Fibroblast of pulmonary artery (primary cell): ENCODE measurements at places on chromosomes 7 and 10.

DNA sequence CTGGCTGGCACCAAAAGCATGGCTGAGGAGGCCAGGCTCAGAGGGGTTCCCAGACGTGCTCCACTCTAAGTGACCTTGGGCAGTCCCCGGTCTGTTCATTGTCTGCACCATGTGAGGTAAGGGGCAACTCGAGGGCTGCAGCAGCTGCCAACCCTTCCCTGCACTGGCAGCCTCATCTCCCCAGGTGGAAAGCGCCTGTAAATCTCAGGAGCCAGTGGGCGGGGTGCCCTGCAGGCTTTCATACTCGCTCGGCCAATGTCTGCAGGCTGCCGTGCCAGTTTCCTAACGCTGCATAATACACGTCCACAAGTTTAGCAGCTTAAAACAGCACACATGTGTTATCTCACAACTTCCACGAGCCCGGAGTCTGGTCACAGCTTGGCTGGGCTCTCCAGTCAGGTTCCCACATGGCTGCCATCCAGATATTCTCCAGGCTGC, 12.6 kb upstream of the GDF10 start:
- no peak for DNase-seq

DNA sequence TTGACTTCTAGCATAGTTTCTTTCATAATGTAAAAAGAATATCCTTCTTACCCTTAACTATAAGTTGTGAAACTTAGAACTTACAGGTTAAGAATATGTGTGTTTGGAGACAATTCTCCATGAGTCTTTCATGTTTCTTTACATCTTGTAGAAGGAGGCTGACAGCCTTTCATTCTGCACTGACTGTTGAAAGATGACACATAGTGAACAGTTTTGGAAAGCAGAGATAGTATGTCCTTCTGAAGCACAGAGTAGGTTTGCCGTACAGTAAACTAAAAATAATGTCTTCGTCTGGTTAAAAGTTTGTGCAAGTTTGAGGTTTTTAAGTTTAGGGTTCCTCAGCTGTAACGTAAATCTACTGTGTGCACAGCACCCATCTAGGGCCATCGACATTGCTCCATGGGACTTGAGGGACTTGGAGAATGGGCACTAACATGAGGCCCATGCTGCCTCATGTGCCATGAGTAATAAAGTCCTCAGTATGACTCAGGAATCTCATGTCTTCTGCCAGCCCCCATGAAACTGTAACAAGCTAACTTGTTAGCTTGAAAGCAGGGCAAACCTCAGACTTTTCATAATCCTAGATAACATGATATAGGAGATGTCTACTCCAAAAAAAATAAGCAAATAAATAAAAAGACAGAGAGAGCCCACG, 24.5 kb upstream of the ELAPOR2 start:
- no peak for DNase-seq

DNA sequence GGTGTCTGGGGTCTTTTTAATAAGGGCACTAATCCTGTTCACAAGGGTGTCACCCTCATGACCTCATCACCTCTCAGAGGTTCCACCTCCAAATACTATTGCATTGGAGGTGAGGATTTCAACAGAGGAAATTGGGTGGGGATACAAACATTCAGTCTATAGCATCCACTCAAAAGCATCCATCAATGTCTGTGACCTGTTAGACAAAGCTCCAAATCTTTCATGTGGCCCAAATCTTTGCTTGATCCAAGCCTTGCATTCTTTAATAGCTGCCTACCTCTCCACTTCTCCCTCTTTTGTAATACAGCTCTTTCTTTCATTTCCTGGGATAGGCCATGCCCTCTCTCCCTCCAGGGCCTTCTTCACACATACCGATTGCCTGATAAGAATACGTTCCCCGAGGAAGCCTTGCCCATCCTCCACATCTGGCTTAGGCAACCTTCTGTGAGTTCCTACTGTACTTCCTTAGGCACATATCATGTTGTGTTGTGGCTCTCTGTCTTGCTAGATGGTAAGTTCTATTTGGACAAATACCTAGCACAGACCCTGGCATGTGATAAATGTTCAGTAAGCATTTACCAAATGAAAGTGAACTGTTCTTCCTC, 66.1 kb downstream of the CREM start:
- DNase-seq, result peak; percentile 48

DNA sequence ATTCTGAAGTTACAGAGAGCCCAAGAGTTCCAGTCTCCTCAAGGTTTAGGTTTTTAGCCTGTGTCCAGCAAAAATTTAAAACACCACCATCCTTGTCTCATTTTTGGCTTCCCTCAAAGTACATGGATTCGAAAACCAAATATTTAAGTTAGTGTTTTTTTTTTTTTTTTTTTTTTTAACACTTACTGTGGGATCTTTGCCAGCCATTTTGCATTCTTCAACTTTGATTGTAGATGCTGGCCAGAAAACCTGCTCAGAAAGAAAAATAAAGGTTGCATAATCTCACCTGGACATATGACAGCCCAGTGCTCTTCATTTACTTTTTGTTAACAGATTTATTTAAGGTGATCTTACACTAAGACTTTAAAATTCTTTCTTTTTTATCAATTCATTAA, 91.6 kb downstream of the SEMA3C start:
- peak; percentile 50 for DNase-seq

DNA sequence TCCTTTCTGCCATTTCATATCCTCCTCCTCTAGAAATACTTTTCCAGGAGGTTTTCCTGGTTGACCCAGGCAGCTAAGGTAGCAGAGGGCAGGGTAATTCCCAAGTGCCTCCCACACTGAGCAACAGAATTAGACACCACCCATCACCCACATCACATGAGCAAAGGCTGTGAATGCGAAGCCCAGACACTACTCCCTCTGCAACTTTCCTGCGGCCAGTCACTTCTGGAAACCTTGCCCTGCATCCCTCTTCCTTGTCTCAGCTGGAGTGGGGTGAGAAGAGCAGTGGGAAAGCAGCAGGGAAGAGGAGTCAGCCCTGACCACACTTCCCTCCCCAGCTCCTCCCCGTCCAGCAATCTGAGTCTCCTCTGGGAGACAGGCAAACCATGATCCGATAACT, 15.2 kb downstream of the TMEM176B start:
- no peak for DNase-seq

DNA sequence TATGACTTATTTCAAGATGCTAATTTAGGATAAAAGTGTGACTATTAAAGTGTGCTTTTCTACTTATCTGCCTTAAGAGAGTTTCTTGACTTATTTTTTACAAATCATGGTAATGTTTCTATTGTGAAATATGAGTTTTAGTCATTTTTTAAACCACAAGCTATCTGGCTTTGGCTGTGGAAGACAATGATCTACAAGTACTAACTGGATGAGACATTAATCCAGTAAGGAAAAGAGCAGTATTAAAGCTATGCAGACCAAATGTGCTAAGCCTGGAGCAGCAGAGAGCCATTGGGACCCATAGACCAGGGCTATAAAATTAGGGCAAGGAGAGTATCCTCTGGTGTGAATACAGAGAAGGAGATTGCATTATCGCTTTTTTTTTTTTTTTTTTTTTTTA, 92.4 kb downstream of the SEMA3A start:
- DNase-seq, result peak; percentile 72

DNA sequence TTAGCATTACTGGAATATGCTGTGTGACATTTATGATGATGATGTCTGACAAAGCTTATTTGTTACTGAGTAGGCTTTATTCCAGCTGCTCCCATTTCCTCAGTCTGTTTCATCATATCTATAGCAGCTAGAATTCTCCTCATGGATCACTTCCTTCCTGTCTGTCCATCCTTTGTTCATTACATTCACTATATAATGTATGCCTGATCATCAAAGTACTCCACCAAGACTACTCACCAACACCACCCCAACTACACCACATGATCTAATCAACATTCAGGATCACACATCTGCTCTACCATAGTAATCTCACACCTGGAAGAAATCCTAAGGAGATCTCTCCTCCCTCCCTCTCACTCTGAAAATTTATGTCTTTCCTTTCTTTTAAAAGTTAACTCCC, 61.3 kb downstream of the APBB1IP start:
- peak; percentile 42 for DNase-seq

GRCh38 chr10:22317076-22317370, 835 bp downstream of the COMMD3 start:
- DNase-seq, result no peak

- no peak for DNase-seq
Measured at GRCh38 chr10:129761981-129762956, 201.8 kb downstream of the EBF3 start.

- no peak for DNase-seq
Measured at GRCh38 chr10:100004805-100005510, 4.8 kb downstream of the DNMBP start.

DNA sequence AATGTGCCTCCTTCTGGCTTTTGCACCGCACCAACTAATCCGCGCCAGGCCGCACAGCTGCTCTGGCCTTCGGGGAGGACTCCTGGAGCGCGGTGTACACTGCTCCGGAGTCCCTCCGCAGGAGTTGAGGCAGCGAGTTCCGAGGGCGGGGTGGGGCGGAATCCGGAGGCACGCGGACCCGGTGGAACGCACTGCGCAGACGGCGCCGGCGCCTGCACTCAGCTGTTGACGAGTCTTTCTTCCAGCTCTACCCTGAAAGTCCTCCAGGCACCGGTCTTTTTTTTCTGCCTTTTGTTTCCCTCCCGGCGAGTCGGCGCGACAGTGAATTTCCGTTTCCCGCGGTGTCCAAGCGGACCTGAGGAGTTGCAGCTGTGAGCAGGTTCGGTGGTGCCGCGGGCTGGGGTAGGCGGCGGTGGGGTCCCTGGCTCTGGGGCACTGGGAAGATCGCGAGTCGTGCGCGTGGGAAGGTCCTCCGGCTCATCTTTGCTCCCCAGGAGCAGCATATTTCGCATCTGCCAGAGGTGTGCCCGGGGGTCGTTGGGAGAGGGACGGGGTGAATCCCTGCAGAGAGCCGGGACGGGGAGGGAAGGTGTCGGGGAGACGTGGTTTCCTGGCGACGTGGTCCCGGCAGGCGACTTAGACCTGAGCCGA, 44.1 kb downstream of the SFTPD start:
- DNase-seq, result peak; percentile 68

DNA sequence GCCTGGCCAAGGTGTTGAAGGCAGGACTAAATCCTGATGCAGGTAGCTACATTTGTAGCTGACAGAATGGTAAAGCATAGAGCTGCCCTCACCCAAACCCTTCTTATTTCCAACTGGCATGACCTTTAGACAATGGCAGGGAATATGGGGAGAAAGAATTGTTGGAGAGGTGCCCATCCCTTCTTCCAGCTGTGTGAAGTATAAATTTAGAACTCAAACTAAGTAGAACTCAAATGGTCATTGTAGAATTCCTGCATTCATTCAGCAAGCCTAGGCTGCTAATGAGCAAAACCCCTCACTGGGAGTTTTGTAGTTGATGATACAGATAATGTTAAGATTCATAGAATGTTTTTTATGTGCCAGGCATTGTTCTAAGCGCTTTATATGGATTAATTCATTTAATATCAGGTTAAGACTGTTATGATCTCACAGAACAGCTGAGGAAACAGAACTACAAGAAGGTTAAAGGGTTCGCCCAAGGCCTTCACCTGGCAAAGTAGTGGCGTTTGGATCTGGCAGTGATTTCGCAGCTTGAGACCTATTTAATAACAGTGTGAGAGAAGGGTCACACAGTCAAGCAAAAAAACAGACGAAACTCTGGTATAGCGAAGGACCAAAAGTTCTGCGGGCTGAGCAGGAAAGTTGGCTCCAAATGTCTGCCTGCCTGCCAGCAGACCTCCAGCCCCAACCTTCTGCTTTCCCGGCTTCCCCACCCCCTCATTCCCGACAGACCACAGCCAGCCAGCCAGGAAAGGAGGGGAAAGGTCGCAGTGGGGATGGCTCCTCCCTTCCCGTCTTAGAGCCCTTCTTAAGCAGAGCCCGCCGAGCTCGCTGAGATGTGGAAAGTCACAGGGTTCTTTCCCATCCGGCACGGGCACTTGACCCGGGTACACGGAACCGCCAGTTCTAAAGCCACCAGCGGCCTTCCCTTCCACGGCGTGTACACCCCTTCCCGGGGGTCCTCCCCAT, 1.6 kb upstream of the HILPDA start:
- DNase-seq, result peak; percentile 96

DNA sequence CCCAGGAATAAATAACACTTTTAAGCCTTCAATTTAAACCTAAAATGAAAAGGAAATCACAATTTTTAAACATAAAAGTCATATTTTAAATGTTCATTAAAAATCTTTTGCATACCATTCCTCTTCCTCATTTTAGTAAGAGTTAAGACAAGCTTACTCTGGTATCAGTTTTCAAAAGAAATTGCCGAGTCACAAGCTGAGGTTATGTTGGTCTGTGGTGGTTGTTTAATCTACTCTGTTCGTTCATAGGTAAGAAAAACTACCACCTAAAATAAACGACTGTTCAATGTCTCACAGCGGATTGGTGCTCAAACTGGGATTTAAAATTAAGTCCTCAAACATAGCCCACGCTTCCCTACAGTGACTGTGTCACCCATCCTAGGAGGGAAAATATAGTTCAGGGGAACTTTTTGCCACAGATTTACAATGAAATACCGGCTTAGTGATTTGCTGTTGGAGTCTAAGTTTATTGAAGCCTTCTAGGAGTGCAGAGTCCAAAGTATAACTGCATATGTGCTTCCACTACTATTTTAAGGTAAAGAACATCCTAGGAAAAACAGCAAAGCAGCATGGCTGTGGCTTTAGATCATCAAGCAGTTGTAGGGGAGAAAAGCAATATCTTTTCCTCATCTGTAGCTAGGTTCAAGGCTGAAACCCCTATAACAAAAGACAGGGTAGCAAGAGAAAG, 61.1 kb downstream of the GNAT3 start:
- DNase-seq, result peak; percentile 19

- no peak for DNase-seq
Measured at GRCh38 chr10:101545898-101546297, 42.2 kb downstream of the POLL start.

DNA sequence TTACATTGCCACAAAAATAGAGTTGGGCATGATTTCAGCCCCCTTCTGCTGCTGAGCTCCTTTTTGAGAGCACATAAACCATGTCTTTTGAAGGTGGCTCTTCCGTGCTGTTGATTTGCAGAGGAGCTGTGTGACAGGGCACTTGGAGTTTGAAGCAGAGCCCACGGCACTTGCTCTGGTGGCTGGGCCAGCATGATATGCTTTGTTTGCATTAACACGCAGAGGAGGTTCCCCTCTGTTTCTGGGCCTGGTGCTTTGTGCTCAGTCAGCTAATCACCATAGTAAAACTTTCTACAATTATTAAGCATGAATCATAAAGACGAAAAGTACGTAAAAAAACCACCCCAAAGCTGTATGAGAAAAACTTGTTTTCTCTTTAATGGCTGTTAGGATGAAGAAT, 40.1 kb downstream of the RBM33 start:
- no peak for DNase-seq

DNA sequence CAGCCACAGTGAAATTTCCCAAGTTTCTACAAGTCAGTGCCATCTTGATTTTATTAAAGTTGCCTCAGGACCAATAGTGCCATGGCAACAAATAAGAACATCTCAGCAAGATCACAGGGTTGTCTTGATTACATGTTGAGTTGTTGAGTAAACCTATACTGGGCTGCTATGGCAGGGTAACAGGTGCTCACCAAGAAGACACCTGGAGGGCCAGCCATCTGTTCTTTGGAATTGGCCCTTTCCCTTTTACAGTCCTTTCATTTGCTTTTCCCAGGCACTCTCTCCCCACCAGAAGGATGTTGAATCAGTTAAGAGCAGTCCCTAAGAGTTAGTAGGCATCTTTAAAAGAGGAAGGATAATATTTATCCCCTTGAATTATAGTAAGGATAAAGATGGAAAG, 582.0 kb downstream of the TNS3 start:
- DNase-seq, result no peak

- no peak for DNase-seq
Measured at GRCh38 chr10:91550021-91550420, 82.8 kb downstream of the PPP1R3C start.

- peak; percentile 43 for DNase-seq
Measured at GRCh38 chr7:28748933-28749584, 209.1 kb downstream of the TRIL start.
